Left colon (tissue), 2 donors: ENCODE measurements at places on chromosomes 3 and 15. TPM values are rescaled to one million over a fixed set of nuclear protein-coding genes. Genes with fewer than 3 reads are reported as not detected.
A peak's percentile ranks its signal among the peaks of the same experiment; 100 is the strongest.

GRCh38 chr15:67107014-67107812, 41.8 kb downstream of the SMAD3 start:
- DNase-seq, result peak; percentile 84

DNA sequence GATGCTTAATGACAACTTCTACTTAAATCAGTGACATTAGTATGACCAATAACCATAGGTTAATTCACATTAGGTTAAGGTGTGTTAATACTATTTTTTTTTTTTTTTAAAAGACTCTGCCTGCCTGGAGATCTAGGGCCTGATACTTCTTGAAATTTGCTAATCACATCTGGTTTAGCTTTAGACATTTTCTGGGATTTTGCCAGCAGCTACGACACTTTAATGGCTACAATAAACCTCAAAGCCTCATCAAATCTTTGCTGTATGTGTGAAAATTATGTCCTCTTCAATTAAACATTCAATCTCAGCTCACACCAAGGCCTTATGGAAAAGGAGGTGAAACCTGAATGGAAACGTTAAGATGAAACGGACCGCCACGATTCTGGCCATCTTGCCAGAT, 167.9 kb downstream of the GREM1 start:
- DNase-seq, result no peak

DNA sequence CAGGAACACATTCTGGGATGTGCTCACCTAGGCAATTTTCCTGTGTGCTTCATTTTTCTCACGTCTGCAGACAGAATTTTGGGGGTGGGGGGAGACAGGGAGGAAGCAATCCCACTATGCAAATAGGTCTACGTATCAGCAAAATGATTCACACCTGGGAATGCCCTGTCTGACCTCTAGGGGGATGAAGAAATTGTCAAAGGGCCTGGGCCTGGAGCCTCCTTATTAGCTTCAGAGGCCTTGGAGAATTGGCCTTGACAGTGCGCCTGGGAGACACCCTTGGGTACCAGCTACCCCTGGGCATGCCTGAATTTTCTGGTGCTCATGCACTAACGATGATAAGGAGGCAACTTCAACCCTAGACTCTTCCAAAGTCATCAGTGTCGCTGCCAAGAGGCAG, 207.5 kb downstream of the CADPS start:
- DNase-seq, result no peak

DNA sequence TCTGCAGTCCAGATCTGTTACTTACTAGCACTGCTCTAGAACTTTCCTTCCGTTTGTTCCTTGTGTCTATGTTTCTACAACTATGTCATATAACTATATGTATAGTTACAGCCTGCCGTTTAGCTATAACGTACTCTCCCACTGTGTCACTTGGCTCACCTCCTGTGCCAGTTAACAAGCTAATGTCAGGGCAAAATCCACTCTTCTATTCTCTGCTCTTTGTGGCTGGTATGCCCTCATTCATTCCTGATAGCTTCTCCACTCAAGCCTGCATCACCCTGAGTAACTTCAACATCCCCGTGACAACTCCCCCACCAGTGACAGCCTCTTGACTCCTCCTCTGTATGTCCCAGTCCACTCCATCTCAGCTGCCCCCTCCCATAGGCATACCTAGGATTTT, 229.2 kb downstream of the TJP1 start:
- DNase-seq, result no peak

- no peak for DNase-seq
These were observed 49.1 kb downstream of the PLS1 start for GRCh38 chr3:142645236-142645793.

DNA sequence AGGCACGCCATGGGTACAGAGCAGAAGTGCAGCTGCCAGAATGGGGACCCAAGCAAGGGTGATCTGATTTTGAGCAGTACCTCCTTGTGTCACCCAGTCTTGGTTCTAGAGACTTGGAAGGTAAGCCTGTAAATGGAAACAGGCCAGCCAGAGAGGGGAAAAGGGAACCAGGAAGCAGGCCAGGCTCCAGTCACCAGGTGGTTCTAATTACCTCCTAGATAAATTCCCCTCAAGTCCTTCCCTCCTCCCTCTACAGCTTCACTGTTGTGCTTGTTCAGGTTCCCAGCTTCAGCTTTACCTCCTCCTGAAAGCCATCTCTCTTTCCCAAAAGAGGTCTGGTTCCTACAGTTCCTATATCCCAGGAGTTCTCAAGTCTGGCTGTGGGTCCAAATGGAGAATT, 58.8 kb upstream of the SLC7A14 start:
- no peak for DNase-seq

- DNase-seq, result no peak
These were observed 30.6 kb downstream of the ACAD9 start for GRCh38 chr3:128910006-128910405.

- no peak for DNase-seq
These were observed 14.9 kb downstream of the PLEKHO2 start for GRCh38 chr15:64856429-64857145.

GRCh38 chr3:193014902-193015301, 97.2 kb upstream of the MB21D2 start:
- DNase-seq, result no peak

DNA sequence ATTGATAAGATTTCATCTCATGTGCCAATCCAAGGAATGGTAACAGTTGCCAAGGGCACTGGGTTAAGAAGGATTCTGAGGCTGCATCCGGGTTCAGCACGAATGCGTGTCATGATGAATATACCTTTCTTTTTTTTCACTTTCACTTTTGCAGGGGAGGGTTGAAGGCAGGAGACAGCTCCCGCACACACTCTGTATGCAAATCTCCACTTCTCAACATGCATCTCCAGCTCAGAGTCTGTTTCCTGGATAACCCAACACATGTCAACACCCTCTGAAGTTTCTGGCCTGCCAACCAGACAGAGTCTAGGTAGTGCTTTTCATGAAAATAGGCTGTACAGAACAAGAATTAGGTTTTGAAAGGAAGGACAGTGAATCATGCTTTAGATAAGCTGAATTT, 21.6 kb downstream of the B4GALT4 start:
- DNase-seq, result no peak

DNA sequence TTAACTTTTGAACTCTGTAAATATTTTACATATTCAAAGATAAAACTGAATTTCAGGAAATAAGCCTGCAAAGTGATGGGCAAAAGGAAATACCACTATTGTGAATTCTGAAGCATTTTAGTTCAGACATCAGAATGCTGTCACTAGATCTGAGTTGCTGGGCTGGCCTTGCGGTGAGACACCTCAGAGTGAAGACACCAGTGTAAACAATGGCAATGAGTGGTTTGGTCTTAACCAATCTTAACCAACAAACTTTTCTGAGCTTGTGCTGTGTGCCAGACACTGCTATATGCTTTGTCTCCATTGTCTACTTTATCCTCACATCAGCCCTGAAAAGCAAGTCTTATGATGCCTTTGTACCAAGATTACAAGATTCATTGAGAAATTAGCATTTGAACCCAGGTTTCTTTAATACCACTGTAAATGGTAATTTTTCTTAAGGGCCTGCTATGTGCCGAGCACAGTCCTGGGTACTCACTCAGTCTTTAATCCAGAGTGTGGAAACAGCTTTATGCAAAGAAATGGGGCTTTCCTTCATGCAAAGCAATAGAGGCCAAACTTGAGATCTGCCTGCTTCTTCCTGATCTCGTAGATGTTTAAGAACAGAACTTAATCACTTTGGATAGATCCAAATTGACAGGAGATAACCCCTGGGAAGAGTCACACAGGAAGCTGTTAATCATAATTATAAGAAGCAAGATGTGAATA, 55.0 kb downstream of the TMEM39A start:
- no peak for DNase-seq

DNA sequence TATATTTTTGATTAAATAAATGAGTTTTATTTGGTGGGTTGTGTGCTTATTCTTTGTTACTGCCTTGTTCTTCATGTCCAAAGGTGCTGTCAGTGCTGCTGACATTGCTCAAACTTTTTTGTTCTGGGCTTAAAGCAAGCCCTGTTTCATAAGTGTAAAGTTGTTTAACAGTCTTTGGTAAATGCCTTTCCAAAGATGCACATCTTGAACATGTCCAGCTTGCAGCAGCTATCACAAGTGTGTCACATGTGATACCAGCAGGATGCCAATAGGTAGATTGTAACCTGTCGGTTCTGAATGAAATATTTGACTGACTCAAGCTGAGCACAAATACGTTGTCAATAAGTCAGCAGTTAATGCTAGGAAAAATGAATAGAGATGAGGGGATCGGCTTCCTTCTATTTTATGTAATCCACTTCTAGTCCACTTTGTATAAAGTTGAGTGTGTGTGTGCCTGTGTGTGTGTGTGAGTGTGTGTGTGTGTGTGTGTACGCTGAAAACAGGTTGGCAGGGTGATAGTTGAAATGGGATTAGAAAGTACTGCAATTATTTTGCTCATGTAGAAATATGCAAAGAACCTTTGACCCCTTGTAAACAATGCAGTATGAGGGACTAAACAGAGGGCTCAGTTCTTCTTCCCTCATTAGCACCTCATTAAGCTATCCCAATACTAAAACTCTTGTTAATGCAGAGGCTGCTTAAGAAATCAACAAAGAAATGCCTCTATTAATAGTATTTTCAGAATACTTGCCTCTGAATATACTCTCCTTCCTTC, 986.5 kb downstream of the TUSC7 start:
- no peak for DNase-seq

DNA sequence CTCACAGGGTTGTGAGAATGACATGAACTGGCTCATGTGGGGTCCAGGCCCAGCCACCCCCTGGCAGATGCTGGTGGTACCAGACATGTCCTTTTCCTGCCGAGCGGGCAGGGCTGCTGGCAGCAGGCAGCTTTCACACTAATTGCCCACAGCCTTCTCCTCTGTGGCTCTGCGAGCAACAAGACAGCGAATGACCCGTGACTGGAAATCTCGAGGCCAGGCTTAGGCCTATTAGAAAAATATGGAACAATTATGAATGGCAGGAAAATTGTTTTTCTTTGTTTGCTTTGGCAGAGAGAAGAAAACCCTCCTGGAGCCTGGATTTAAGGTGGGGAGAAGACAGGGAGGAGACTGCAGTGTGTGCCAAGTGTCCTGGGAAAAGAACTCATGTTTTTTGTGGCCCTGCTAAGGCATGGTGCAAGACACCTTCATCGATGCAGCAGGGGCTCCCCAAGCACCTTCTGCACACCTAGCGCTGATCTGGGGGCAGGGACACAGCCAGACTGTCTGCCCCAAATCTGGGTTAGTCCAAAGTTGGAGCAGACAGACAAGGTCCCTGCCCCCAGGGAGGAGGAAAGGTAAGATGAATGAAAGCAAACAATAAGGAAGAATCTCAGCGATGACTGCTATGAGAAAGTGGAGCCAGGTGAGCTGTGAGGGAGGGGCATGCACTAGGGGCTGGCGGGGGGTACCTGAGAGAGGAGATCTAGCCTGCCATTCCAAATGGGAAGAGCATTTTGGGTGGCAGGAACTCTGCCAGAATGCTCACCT, 193.8 kb upstream of the TLE3 start:
- no peak for DNase-seq

DNA sequence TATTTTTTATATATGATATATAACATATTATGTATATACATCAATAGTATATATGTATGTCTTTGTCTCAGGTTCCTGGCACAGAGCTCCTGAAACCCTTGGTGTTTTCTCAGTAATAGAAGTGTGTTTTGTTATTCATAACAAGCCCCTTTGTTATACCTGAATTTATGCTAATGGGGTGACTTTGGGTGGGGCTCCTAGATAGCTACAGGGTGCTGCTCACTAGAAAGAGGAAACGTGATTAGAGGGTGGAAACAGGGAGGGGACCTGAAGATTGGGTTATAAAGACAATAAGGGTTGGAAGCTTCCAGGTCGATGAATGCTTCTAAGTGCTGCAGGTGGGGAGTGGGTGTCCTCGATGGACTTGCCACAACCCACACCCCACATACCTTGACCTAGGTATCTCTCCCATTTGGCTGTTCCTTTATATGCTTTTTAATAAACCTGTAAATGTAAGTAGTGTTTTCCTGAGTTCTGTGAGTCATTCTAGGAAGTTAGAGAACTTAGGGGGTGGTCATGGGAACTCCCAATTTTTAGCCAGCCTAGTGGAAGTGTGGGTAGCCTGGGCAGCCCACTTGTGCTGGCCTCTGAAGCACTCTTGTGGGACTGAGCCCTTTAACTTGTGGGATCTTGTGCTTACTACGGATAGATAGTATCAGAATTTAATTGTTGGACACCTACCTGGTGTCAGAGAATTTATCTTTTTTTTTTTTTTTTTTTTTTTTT, 36.9 kb upstream of the C15orf39 start:
- DNase-seq, result no peak

DNA sequence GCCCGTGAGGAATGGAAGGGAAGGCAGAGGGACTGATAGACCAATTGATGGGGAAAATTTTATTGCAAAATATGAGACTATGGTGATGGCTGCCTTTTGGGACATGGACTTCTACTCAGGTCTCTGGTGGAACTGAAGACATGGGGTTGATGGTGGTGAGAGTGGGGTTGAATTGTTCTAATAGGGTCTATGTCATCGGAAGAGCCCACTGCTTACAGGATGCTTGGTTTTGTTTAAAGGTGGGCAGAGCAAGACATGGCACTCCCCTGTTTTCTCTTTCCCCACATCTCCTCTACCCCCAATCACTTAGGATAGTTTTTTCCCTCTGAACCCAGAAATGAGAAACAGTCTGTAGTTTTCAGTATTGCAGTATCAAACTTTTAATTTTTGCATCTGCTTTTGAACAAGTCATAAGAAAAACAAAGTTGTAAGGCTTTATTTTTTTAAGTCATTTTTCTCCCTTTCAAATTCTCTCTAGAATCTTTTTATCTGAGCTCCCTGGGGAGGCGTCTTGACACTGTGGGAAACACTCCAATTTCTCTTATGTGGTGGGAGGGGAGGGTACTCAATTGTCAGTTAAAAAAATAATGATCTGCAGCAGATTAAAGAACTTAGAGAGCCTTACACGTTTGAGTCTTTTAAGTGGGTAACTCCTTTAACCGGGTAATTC, 276.2 kb upstream of the TBC1D5 start:
- DNase-seq, result no peak

- no peak for DNase-seq
These were observed 27.0 kb downstream of the EPHB1 start for GRCh38 chr3:134822090-134822489.

DNA sequence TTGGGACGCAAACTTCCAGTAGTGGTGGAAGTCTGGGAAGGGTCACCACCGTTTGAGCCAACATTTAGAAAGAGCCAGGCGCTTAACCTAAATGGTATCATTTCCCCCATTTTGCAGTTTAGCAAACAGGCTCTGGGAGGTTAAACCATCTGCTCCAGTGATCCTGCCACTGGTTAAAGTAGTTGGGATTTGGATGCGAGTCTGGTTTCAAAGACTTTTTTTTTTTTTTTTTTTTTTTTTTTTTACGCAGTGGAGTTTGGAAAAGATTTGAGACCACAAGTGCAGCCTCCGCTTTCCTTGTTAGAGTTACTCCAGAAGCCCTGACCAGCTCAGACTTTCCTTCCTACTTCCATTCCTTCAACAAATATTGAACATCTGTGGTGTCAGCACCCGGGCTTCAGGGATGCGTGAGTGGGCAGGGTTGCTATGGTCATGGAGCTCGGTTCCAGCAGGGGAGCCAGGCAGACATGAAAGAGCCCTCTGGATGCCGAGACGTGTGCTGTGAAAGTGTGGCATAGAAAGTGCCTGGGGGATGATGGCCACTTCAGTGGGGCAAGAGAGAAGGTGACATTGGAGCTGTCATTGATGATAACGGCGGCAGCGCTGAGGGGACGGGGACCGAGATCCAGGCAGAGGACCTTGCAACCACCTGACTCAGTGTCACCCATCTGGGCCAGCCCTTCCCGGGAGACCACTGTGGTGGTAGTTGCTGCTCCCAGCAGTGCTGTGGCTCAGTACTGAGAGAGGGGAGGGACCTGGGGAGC, 1.1 kb upstream of the RNU6-1 start:
- no peak for DNase-seq

The USP8 gene
- 74.9 TPM for total RNA-seq

The SCN11A gene
- 0.61 TPM for total RNA-seq

The SAMMSON gene
- not detected for total RNA-seq

The GRK7 gene
- not detected for total RNA-seq

The MITF gene
- 9.3 TPM for total RNA-seq

The PPP2R3A gene
- 28.2 TPM for total RNA-seq
